ENCODE measurements at places on chromosomes 6 and 20.

GRCh38 chr6:31399589-31400466 is 3.6 kb upstream of the MICA start:
- peak; percentile 84 for DNase-seq

DNA sequence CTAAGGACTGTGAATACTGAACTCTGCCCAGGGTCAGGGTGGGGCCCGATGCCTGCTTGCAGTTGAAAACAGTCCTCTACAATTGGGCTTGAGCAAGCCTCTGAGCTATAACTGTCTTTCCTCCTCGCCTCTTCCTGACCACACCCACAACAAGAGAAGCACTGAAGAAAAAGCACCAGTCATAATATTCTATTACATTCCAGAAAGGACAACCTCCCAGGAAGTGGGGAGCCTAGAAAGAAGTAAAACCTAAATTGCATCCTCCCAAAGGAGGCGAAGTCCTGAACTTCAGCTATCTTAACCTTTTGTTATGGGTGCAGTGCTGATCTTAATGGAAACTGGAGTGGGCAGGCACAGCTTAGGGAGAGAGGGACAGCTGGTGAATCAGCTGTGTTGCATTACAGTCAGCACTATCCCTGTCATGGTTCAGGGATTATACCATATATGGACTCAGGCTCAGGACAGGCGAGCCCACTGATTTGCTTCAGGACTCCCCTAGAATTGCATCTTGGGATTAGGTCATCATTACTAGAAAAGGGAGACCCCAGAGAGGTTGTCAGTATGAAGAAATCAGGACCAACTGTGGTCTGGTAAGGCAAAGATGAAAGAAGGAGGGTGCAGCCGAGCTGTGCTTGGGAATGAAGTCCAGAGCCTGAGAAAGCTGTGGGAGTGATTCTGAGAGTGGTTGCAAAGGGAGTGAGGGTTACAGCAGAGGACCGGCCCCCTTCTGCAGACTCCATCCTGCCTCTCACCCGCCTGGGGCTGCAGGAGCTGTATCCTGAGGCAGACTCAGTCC is 18.3 kb upstream of the TRAM2 start:
- peak; percentile 49 for DNase-seq

- no peak for DNase-seq
Measured at GRCh38 chr6:100343316-100344077, 121.2 kb downstream of the SIM1 start.

GRCh38 chr6:140579918-140580317 is 1205.5 kb upstream of the CITED2 start:
- no peak for DNase-seq

- no peak for DNase-seq
Measured at GRCh38 chr20:58141496-58141895, 87.0 kb downstream of the ANKRD60 start.
